ENCODE measurements at places on chromosomes 4 and X.

- no peak for DNase-seq
These were observed 189.2 kb downstream of the SHROOM3 start for GRCh38 chr4:76624241-76624681.

DNA sequence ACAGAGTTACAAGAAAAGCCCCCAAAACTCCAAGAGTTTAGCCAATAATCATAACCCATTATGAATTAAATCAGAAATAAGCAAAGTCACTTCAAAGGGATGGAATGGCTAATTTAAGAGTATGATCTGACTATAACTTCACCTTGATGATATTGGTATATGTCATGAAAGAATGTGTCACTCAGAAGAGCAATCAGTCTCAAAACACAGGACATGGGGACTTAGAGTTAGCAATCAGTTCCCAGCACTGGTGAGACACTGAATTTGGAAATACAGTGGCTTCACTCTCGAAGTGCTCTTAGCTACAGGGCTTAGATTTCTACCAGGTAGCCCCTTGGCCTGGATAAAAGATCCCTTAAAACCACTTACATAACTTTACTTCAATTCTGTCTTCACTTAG, 65.7 kb upstream of the EXOC1L start:
- no peak for DNase-seq

DNA sequence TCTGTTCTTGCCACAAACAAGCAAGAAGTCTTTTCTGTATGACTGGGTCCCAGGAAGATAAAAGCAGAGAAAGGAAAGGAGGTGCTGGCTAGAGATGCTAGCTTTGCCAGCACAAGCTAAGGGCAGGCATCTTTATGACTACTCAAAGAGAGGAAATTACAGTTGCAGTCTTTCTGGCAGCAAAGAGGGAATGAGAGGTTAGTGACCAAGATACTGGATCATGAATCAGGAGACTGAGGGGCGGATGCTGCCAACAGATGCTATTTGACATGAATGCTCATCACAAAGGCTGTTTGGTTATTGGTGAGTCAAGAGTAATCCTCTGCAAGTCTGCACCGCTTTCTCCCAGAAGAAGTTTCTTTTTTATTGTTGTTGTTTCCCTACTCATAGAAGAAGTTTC, 5.5 kb upstream of the XIAP start:
- DNase-seq: no peak

- no peak for DNase-seq
These were observed 2094.5 kb upstream of the AGA start for GRCh38 chr4:179536694-179537093.

- no peak for DNase-seq
These were observed 131.5 kb downstream of the PACRGL start for GRCh38 chr4:20831746-20832145.

DNA sequence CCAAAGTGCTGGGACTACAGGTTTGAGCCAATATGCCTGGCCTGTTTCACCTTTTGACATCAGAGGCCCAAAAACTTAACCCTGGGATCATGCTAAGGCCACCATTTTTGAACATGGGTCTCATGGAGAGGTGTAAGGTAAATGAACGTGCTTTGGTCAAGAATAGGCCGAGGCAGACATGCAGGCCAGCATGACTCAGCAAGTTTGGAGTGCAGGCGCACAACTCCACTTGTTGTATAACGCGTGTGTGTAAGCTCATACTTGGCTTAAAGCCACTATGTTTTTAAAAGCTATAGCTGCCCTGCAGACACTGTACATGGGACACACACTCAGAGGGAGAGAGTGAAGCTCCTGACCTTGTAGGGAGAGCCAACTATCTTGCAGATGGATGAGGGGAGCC, 43.8 kb upstream of the HPSE start:
- no peak for DNase-seq

DNA sequence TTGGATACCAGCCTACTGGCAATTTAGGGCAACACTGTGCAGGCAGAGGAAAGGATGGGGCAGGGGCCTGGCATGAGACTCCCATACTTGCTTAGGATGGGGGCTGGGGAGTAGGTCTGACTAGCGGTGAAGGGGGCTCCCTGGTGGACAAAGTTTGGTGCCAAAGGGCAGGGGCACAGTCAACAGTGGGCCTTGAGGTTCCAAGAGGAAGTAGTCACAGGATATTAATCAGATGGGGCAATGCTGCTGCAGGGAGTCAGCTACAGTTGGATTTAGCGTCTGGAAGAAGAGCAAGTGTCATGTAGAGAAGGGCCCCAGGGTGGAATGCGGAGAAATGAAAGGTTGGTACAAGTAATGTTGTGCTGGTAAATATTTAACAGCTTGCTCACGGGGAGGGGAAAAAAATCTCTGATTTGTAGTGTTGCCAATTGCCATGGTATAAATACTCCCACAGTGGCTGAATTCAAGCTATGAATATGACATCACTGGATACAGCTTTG, 139.4 kb downstream of the PJA1 start:
- no peak for DNase-seq

GRCh38 chr4:146436423-146437162, 85.1 kb downstream of the SLC10A7 start:
- no peak for DNase-seq

- DNase-seq: no peak
These were observed 120.4 kb upstream of the DUSP21 start for GRCh38 chrX:44723426-44723825.

- no peak for DNase-seq
These were observed 58.7 kb downstream of the MAD2L1 start for GRCh38 chr4:120007896-120008436.

- no peak for DNase-seq
These were observed 45.0 kb downstream of the SNX25 start for GRCh38 chr4:185254434-185254833.

DNA sequence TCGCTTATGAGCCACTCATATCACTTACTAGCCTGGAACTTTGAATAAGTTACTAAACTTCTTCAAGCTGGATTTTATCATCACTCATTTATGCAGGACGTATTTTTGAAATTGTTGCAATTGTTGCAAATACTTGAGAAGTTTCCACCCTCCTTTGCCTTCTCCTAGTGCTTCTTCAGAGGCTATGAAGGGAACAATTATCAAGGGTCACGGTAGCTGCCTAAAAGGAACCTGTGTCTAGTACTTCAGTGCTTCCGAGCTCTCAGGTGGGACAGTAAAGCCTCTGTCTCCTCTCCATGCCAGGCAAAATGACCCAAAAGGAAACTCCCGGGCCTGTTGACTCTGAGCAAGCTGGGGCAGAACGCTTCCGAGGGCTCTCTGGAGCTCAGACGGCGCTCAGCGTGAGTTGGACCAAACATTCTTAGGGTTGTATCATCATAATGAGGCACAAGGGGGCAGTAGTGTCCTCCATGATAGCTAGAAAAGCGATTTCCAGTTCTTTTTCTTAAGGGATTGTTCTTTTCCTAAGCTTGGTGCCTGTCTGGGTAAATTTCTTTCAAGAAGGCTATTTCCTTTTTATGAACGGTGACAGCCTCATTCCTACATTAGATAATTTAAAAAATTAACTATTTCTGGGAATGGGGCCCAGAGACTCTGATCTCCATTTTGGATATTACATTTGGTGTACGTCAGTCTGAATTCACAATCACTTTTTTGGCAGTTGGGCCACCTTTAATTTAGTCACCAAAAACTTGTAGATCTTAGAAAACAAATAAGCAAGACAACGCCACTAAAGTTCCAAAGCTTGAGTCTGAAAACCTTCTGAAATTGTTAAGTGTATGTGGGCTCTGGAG, 73.1 kb downstream of the PACRGL start:
- peak; percentile 43 for DNase-seq

DNA sequence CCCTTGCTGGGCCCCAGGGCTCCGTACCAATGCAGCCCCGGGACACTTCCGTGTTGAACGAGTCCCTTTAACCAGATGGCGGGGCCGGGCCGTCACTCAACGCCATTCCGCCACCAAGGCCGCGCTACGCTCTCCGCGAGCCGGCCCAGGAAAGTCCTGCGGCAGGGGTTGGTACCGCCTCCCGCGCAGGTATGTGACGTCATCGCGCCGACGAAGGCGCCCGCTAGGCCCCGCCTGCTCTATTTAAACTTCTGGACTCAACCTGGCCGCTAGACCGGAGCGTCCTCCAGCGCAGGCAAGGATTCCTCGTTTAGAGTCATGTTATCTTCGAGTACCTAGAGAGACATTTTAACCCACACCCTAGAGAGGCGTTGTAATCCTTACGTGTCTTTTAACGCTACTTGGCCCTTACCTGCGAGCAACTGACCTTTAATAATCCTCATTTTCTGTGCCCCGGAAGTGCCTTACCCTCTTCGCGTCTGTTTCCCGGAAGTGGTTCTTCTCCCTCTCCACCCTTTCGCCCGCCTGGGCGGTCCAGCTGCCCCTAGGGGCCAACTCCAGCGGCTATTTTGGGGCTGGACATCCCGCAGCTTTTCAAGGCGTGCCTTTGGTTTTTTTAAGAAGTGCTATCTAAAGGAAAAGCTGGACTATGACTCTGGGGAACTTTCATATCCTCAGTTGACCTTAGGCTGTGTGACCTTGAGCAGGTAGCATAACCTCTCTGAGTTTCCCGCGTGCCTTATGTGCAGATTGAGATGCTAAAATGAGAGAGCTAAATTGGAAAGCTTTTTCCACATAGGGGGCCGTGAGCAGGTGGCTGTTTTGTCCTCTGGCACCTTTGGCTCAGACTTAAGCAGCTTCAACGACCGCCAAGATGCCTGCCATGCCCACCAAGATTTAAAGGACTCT, at the start of gene PNPLA4:
PNPLA4 (minus strand) TSS at position 155 of the 909 bp plus-strand sequence. CDS start 1,294 bp downstream, outside the sequence.
- peak; percentile 85 for DNase-seq

DNA sequence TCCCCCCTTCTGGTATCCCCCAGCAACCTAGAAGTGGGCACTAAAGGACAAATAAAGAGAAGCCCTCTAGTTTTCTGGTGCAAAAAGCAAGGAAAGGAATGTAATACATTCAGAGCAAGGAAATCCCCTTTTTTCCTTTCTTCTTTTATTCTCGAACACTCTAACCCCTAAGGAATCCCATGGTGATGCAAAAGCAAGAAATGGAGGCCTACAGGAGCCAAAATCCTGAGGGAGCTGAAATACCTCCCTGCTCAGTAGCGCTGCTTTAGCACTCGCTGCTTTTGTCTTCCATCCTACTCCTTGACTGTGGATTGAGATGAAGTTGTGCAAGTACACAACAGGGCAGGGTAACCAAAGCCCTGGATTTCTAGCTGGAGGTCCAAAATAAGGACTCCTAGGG, 251.0 kb downstream of the PRDM5 start:
- no peak for DNase-seq

- no peak for DNase-seq
These were observed 46.9 kb downstream of the CCDC158 start for GRCh38 chr4:76373919-76374552.

GRCh38 chr4:125314676-125315575, at the start of gene FAT4:
Gene FAT4 (plus strand): TSS chr4:125314955. CDS start chr4:125316412, 1,457 bp downstream.
- DNase-seq: peak; percentile 55

- DNase-seq: no peak
These were observed 65.6 kb downstream of the CDKL5 start for GRCh38 chrX:18490806-18491555.

GRCh38 chrX:19627081-19627480, 111.8 kb upstream of the MAP3K15 start:
- no peak for DNase-seq

GRCh38 chr4:26175006-26175786, 145.6 kb upstream of the RBPJ start:
- DNase-seq: no peak

- no peak for DNase-seq
These were observed 779.0 kb upstream of the SLIT2 start for GRCh38 chr4:19472666-19473065.

DNA sequence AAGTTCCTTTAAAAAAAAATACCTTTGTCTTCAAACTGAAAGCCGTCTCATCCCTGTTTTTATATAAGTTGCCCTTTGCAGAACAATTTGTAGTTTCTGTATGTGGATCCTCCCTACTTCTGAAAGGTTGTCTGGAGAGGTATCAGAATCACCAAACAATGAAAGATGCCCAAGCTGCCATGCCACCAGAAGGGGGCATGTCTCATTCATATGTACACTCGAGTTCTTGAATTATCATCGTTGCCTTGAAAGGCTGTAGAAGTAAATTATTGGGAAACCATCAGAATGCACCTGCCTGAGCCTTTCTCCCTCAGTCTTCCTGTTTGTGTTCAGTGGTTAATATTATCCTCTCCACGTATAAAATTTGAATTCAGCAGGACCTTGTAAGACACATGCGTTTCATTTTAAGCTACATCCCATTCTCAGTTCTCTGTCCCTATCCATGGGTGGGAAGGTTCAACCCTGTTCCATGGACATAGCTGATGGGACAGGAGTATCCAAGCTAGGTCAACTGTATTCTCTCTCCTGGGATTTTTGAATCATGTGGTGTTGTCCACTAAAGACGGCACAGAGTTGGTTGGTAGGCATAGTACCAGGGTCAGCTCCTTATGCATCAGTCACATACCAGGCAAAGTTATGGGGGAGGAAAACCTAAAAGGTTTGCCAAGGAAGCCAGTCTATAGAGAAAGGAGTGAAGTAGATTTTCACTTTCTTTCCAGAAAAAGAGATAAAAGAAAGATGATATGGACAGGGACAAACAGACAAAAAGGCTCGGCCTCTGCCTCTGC, 24.0 kb downstream of the GALNT7 start:
- DNase-seq: peak; percentile 53

DNA sequence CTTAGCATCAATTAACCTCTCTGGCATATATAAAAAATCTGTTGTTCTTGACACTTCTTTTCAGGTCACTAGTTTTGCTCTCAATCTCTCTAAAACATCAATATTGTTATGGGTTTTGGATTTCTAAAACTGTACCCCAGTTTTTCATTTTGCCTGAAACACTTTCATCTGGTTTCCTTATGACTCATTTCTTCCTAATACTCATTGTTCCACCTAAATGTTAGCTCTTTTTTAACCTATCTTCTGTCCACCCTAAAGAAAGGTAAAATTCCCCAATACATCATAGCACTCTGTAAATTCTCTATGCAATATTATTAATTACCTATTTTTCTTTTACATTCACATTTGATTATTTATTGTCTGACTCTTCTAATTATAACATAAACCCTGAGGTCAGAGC, 575.5 kb upstream of the NDST4 start:
- DNase-seq: no peak

GRCh38 chr4:10161146-10161545, 44.5 kb upstream of the WDR1 start:
- DNase-seq: no peak

- peak; percentile 21 for DNase-seq
These were observed 193.8 kb downstream of the ADAMTS3 start for GRCh38 chr4:72375073-72375736.

DNA sequence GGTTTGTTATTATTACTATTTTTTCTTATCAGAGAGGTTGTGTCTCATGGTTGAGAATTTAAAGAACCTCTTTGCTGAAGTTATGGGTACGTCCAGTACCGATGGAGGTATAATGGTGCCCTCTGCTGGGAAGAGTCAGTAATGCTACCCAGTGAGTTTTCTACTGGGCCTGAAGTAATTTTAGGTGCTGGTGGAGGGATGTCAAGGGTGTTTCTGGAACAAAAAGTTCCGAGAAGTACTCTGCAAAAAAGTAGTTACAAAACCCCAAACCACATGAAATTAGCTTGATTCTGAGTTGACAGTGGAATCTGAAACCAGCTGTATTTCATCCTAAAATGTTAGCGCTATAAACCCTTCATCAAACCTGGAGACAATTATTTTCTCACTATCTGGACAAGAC, 102.5 kb upstream of the MID1 start:
- DNase-seq: peak; percentile 24

Data from hematopoietic multipotent progenitor cell treated with erythropoietin and hydrocortisone succinate and interleukin-3 and kit ligand, for 8 days (in vitro differentiated cells).